ENCODE measurements at places on chromosomes 16 and 17.

DNA sequence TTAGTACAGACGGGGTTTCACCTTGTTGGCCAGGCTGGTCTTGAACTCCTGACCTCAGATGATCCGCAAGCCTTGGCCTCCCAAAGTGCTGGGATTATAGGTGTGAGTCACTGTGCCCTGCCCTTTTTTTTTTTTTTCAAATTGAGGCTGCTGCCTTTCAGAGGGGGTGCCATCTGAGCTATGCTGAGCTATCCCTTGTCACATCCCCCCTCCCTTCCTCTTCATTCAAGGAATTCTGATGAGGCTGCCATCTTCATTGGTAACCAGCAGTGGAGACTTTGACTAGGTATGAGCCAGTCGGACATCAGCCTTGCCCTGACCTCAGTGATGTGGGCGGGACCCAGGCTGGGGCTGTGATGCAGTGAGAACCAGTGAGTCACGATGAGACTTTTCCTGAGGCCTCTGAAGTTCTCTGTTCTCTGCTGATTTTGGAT is 24.4 kb upstream of the GPT2 start:
- DNase-seq = peak; percentile 41

GRCh38 chr17:79531191-79532095 is 79.4 kb downstream of the RBFOX3 start:
- DNase-seq = no peak

DNA sequence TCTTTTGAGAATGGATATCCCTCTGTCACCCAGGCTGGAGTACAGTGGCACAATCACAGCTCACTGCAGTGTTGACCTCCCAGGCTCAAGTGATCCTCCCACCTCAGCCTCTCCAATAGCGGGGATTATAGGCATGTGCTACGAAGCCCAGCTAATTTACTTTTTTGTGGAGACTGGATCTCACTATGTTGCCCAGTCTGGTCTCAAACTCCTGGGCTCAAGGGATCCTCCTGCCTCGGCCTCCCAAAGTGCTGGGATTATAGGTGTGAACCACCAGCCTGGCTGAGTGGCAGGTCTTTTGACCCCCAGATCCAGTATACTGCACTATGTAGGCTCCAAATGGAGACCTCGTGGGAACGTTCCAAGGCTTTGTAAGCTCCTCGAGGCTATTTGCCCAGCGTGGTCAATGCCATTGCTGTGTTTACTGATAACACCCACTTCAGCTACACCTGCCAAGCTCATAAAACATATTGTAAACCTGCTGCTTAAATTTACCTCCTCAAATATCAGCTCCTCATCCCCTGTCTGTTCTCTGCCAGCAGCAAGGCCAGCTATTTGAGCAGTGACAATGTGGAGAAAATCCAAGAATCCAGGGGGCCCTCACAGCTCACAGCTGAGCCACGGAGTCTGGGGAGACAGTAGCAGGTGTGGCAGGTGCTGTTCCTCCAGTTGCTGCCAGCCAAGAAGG is 16.2 kb upstream of the KIFC3 start:
- DNase-seq = no peak

DNA sequence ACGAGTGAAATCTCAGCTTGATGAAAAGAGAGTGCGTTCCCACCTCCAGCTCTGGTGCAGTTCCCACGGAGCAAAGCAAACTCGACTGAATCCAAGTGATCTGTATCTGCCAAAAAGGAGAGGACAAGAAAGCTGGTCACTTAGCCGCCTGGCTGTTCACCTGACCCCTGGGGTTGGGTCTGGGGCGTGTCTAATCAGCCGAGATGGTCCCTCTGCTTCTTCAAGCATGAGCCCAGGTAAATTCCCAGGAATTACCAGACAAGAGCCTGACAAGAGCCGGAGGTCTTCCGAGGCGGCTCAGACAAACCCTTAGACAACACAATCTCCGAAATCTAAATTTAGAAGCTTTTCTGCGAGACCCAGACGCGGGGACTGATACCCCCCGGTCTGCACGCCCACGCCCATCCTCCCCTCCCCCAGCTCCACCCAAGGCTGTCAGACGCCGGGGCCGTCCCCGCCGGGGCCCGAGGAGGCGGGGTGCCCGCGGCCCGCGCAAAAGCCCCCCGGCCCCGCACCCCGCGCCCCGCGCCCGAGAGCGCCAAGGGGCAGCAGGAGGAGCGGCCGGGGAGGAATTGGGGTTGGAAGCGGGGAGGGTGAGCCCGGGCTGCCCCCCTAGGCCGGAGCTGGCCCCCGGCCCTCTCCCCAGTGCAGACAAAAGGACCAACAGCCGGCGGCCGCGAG is 674 bp downstream of the ZNF821 start:
- no peak for DNase-seq

GRCh38 chr17:75262112-75262606 is 480 bp downstream of the MRPS7 start:
- no peak for DNase-seq

GRCh38 chr16:54651440-54652195 is 279.0 kb upstream of the IRX5 start:
- no peak for DNase-seq

DNA sequence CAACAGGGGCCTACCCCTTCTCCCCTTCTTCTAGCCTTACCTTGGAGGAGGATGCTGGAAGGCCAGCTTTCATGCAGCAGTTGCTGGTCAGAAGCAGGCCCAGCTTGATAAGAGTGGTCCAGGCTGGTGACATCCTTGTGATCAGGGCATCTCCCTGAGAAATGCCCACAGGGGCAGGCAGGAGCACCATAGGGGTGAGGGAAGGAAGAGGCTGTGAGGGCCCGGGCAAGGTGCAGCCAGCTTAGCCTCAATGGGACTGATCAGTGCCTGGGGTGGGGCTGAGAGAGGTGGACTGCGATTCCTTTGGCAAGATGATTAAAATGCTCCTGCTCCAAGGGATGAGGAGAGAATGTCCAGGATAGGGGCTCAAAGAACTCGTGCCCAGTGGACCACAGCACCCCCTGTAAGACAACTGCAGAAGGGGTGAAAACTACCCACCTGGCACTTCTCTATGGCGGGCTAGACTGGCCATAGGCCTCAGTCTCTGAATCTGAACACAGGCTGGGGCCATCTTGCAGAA is 9.5 kb upstream of the GALK1 start:
- DNase-seq = no peak

- DNase-seq = peak; percentile 88
Measured at GRCh38 chr16:30166202-30166902, 17.1 kb upstream of the CORO1A start.

- DNase-seq = no peak
Measured at GRCh38 chr17:48520631-48521079, 10.2 kb downstream of the HOXB1 start.

DNA sequence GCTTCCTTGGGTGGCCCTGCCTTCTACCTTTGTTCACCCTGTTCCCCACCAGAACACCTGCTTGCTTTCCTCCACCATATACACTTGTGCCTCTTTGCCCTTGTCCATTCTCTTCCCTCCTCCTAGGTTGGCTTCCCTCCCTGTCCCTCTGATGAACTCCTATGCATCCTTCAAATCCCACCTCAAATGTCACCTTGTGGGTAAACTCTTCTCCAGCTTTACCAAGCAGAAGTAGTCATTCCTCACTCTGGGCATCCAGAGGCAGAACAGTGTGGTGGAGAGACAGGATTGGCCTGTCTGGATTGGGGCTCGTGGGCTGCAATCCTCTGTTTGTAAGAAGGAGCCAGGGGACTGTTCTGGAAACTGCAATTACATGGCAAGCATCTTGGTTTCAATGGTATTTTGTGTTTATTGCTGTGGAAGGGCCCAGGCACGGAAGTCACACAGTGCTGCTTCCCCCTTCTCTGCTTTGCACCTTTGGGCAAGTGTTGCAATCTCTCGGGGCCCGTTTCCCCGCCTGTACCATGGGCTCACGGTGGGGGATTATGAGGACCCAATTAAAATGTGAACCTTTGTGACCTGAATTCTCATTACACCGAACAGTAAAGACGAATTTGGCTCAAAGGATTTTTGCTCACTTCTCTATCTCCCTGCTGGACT is 21.9 kb upstream of the NXPH3 start:
- no peak for DNase-seq

GRCh38 chr16:6527646-6528045 is 805.0 kb upstream of the RBFOX1 start:
- DNase-seq = no peak

DNA sequence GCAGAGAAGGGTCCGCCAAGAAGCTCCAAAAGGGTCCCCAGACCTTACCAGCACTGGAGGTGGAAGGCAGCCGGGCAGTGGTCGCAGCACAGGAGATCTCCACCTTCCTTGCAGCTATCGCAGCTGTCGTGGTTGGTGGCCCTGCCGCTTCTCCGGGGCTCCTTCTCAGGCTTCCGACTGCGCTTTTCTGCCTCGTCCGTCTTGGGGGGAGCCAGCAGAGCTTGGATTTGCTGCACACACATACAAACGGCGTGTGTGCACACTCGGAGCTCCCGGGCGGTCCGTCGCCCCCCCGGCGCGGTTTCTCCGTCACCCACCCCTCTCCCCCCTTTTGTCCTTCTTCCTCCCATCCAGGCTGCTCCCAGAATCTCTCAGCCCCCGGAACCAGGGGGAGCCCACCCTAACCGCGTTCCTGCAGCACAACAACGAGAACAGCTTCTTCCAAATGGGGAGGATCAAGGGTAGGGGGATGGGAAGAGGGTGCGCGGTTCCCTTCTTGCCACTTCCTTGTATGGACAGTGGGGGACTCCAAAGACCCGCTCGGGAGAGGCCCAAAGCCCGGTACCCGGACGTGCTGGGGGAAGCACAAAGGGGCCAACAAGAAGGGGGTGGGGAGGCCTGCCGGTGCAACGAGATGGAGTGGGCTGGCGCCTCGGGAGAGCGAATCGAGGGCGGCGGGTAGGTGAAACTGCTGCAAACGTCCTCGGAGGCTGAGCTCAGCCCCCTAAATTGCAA is 1.1 kb downstream of the PHF12 start:
- DNase-seq = peak; percentile 46

- peak; percentile 87 for DNase-seq
Measured at GRCh38 chr16:50695017-50696000, 1.9 kb downstream of the NOD2 start.

DNA sequence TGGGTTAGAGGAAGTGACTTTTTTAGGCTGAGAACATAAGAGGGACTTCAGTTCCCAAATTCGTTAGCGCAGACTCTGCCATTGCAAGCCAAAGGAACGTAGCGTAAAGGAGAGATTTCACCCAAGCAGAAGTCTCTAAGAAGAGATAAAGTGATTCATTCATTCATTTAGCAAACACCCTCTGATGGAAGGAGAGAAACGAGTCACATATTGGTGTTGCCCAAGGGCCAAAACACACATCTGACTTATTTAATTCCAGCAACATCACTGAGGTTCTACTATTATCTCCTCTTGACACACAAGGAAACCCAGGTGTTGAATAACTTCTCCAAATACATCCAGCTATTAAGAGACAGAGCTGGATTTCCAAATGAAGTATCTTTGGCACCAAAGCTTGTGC is 85.7 kb upstream of the CACNG3 start:
- no peak for DNase-seq

DNA sequence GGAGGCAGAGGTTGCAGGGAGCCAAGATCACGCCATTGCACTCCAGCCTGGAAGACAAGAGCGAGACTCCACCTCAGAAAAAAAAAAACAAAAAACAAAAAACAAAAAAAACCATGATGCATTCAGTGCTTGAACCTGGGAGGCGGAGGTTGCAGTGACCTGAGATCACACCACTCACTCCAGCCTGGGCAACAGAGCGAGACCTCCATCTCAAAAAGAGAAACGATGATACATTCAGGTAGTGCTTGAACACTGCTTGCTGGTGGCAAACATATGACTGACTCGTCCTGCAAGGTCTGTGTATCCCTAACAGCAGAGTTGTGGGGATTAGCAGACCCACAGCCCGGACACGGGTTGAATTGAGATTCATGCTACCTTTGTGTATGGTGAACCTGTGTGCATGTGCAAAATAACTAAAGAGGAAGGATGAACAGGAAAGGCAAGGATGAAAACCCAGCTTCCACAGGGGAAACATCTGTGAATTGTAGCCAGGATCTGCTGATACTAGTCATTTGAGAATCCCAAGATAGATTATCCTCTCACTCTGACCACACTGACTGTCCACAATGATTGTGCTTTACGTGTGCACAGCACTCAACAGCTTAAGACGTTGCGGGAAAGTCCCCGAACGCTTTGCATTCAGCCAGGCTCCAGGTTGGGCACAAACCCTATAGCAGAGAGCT is 52.4 kb upstream of the MRPS23 start:
- DNase-seq = no peak

DNA sequence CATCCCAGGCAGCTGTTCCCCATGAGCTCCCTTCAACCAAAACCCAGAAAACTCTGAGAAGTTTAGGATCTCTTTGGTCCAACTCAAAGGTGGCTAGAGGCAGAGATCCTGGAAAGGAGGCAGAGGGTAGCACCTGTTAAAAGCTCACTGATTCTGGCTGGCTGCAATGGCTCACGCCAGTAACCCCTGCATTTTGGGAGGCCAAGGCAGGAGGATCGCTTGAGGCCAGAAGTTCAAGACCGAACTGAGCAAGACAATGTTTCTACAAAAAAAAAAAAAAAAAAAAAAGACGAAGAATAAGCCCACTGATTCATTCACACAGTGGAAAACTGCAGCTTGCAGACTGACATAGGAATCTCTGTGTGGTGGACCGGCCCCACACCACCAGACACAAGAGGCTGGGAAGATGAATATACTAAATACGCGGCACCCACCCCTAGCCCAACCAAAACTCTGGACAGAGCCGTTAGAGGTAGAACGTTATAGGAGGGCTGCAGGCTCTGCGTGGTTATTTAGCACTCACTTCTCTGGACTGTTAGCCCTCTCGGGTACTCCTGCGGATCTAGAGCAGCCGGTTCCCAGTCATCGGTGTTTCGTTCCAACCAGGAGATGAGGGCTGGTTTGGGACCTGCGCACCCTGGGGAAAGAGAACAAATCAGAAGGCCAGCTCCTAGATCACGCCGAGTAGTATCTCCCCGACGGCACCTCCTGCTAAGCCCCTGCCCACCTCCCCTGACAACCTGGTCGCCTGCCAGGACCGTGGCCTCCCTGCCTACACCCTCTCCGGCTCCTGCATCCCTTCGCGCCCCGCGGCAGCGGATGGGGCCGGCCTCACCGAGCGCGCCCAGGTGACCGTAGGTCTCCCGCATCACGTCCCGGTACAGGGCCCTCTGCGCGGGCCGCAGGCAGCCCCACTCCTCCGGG is 925 bp downstream of the ZNF689 start:
- no peak for DNase-seq

- no peak for DNase-seq
Measured at GRCh38 chr17:41052566-41052965, 2.5 kb downstream of the KRTAP2-2 start.

GRCh38 chr17:71423871-71424546 is 696.8 kb upstream of the SOX9 start:
- DNase-seq = no peak

DNA sequence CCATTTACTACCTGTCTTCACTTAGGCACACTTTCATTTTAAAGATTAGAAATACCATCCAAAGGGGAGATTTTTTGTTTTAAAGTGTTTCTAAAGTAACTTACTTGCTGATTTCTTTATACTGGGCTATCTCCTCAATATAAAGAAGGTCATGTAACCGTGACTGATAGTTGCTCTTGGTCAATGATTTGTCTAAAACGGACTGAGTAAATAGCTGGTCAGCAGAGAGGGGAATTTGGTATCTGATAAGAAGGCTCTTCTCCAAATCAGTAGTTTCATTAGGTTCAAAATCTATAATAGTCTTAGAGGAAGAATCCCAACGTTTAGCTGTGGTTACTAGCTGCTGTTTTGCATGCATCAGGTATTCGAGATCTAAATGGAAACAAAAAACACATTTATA is 66.4 kb downstream of the HELZ start:
- DNase-seq = no peak

Measured in inflammatory macrophage (primary cell).